ENCODE measurements at places on chromosomes 6 and 20. TPM values are rescaled to one million over a fixed set of nuclear protein-coding genes. Genes with fewer than 3 reads are reported as not detected.

DNA sequence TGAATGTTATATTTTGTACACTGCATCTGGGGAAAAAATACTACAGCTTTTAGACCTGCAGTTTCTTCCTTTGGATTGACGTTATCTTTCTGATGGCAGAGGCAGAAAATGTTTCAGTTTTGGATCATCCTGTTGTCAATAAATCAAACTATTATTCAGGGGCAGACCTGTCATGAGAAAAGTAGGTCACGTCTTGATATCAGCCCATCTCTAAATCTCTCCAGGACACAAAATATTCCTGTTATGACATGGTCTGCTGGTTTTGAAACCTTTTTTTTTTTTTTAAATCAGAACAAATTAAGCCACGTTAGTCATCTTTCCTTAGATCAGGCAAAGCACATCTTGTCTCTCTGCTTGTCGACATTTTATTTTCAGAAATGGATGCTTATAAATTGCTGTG, 24.0 kb downstream of the IL20RA start:
- H3K36me3 ChIP-seq = no peaks in the 10 kb centered on the region
- peaks cover 42% of the 10 kb centered on the region for H3K27me3 ChIP-seq
- H3K4me1 ChIP-seq = peaks cover under 1% of the 10 kb centered on the region
- DNase-seq = no peak
- no peak overlapping the region for H3K27ac ChIP-seq

GRCh38 chr6:25202504-25202903, 76.7 kb upstream of the CARMIL1 start:
- no peak overlapping the region for H3K27ac ChIP-seq
- H3K4me1 ChIP-seq = no peaks in the 10 kb centered on the region
- H3K36me3 ChIP-seq = no peaks in the 10 kb centered on the region
- DNase-seq = no peak

DNA sequence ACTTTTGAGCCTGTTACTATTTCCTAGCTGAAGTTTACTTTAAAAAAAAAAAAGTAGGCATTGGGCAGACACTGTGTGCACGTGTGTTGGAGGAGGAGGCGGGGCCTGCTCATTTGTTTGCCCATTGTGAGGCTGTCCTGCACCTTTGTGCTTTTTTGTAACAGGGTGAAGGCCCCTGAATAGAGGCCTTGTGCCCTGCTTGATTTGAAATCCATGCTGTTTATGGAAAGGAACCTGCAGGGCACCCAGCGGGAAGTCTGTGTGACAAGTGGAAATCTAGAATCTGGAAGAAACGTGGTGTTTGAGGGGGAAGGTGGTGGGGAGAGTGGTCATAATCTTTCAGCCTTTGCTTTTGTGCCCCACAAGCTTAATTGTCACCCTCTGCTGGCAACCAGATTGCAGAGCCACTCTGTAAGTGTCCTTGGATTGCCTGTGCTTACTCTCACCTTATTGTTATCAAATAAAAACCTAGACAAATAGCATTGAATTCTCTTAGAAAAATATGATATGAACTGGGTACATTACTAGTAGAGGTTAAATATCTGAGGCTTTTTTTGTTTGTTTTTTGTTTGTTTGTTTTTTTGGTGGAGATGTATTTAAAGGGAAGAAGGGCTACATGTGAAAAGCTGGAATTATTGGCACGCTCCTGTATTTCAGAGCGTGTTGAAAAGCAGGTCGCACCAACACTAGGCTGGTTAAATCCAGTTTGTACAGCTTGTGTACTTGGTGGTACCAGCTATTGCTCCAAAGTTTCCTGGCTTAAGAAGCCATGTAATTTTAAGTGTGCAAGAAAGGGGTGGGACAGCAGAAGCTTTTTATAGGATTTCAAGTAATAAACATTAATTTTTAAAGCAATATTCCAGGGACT, 156.3 kb downstream of the ARID1B start:
- peaks cover 60% of the 10 kb centered on the region for H3K4me1 ChIP-seq
- no peak for DNase-seq
- H3K36me3 ChIP-seq = peaks cover 12% of the 10 kb centered on the region
- no peak overlapping the region for H3K4me3 ChIP-seq
- no peak overlapping the region for H3K27ac ChIP-seq
- no peaks in the 10 kb centered on the region for H3K27me3 ChIP-seq

DNA sequence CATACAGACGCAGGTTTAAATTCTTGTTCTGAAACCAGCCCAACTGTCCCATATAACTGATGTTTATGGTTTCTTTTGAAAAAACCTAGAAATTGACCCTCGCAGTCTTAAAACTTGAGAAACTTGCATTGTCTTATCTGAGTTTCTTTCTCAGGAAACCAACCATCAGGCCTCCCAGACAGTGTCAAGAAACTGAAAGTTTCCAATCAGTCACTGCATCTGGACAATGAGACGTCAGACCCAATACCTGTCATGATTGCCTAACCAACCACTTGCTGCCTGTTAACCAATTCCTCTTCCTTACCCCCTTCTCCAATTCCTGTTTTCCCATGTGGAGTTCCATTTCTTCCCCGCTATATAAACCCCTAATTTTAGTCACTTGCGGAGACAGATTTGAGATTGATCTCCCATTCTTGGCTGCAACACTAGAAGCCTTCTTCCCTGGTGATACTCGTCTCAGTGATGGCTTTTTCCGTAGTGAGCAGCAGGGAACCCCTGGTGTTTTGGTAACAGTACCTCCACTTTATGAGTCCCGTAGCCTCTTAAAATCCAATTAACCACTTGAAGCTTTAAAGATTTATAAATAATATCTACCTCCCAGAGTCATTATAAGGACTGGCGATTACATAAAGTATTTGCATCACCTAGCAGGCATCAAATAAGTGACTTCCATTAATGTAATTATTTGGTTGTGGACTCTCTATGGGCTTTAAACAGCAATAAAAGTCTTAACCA, 49.3 kb downstream of the GPR63 start:
- H3K4me3 ChIP-seq = no peak overlapping the region
- no peaks in the 10 kb centered on the region for H3K4me1 ChIP-seq
- no peaks in the 10 kb centered on the region for H3K27me3 ChIP-seq

- peaks cover 3% of the 10 kb centered on the region for H3K27me3 ChIP-seq
- H3K4me1 ChIP-seq = peaks cover 13% of the 10 kb centered on the region
- no peak for DNase-seq
- no peak overlapping the region for H3K4me3 ChIP-seq
- no peak overlapping the region for H3K27ac ChIP-seq
Measured at GRCh38 chr20:54064939-54065338, 5.5 kb downstream of the BCAS1 start.

GRCh38 chr20:43536041-43536816, 22.6 kb upstream of the SGK2 start:
- H3K4me1 ChIP-seq = no peaks in the 10 kb centered on the region
- no peak overlapping the region for H3K27ac ChIP-seq
- DNase-seq = no peak
- H3K4me3 ChIP-seq = no peak overlapping the region

- no peaks in the 10 kb centered on the region for H3K27me3 ChIP-seq
- H3K36me3 ChIP-seq = peaks cover 13% of the 10 kb centered on the region
- H3K4me3 ChIP-seq = no peak overlapping the region
- no peak for DNase-seq
Measured at GRCh38 chr6:100554228-100554627, 89.5 kb upstream of the SIM1 start.

DNA sequence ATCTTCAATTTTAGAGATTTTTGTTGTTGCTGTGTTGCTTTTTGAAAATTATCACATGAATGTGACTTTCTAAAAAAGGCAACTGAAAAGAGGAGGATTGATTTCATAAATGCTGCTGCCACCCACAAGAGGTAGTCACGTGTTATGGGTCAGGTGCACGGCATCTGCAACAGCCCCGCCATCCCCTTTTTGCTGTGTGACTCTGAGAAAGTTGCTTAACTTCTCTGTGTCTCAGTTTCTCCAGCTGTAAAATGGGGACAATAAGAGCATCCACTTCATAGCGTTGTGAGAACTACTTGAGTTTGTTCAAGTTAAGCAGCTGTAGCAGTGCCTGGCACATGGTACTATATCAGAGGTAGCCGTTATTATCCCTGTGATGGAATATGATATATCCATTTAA, 10.7 kb downstream of the CCN5 start:
- no peak overlapping the region for H3K4me3 ChIP-seq
- H3K36me3 ChIP-seq = no peaks in the 10 kb centered on the region
- DNase-seq = no peak
- no peaks in the 10 kb centered on the region for H3K4me1 ChIP-seq
- no peaks in the 10 kb centered on the region for H3K27me3 ChIP-seq
- no peak overlapping the region for H3K27ac ChIP-seq

- H3K4me3 ChIP-seq = no peak overlapping the region
- no peak for DNase-seq
- H3K36me3 ChIP-seq = no peaks in the 10 kb centered on the region
Measured at GRCh38 chr6:20333721-20334269, 67.9 kb upstream of the E2F3 start.

DNA sequence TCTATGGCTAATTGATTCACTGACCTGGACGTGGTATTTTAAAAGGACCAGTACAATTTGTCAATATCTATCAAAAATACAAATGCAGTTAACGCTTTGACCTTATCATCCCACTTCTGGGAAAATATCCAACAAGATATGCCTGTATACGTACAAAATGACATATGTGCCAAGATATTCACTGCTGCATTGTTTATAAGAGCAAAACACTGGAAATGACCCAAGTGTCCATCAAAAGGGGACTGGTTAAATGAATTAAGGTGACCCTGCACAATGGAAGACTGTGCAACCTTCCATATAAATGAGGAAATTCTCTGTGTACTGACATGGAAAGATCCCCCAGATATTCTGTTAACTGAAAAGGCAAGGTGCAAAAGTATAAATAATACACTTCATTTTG, 13.9 kb downstream of the TRAM2 start:
- DNase-seq = no peak
- no peak overlapping the region for H3K27ac ChIP-seq
- no peaks in the 10 kb centered on the region for H3K27me3 ChIP-seq
- H3K4me3 ChIP-seq = no peak overlapping the region
- H3K36me3 ChIP-seq = no peaks in the 10 kb centered on the region
- H3K4me1 ChIP-seq = peaks cover 17% of the 10 kb centered on the region

GRCh38 chr6:69456086-69456485, 340.7 kb downstream of the LMBRD1 start:
- no peaks in the 10 kb centered on the region for H3K27me3 ChIP-seq
- DNase-seq = no peak
- H3K27ac ChIP-seq = no peak overlapping the region
- no peak overlapping the region for H3K4me3 ChIP-seq
- H3K4me1 ChIP-seq = no peaks in the 10 kb centered on the region

DNA sequence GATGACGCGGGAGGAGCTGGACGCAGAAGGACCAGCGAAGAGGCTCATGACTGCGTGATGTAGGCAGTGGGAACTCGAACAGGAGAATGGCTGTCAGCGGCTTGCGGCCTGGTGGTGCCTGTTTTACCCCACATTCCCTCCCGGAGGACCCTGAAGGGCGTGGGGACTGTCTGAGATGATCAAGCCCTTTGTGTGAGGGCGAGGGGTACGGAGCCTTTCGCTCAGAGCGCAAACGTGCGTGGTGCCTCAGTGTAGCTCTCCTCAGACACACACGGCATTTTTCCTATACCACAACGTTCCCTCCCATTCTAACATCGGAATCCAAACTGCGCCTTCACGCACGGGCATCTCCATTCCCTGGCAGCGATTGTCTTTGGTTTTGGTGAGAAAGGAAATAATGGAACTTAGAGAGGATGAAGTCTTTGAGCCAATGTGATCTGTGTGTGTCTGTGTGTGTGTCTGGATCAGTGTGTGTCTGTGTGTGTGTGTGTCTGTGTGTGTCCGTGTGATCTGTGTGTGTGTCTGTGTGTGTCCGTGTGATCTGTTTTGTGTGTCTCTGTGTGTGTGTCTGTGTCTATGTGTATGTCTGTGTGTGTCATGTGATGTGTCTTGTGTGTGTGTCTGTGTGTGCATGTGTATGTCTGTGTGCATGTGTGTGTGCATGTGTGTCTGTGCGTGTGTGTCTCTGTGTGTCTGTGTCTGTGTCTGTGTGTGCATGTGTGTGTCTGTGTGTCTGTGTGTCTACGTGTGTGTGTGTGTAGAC, 5.3 kb downstream of the PTK6 start:
- H3K36me3 ChIP-seq = no peaks in the 10 kb centered on the region
- peaks cover 22% of the 10 kb centered on the region for H3K4me1 ChIP-seq
- no peak for DNase-seq
- H3K4me3 ChIP-seq = no peak overlapping the region

DNA sequence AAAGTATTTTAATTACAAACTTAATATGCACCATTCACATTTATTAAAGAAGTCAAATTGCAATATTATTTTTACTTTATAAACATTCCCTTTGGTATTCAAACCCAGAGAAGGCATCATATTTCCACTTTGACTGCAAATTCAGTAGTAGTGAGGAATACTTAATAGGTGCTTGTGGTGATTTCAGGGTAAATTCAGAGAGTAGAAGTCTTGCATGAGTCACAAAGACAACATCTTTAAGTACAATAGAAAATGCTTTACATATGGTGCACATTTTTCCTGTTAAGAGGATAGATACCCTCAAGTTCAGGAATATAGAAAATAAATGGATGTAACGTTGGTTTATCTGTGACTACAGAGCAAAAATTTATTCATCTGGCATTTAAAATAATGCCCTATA, 390.2 kb downstream of the TENT5A start:
- no peak for DNase-seq
- H3K4me3 ChIP-seq = no peak overlapping the region
- H3K36me3 ChIP-seq = no peaks in the 10 kb centered on the region
- no peaks in the 10 kb centered on the region for H3K4me1 ChIP-seq
- H3K27me3 ChIP-seq = no peaks in the 10 kb centered on the region

- no peaks in the 10 kb centered on the region for H3K4me1 ChIP-seq
- H3K36me3 ChIP-seq = no peaks in the 10 kb centered on the region
- H3K4me3 ChIP-seq = no peak overlapping the region
- no peak for DNase-seq
Measured at GRCh38 chr20:47370850-47371782, 14.6 kb upstream of the ZMYND8 start.

The TMC2 gene
- not detected for total RNA-seq

The ROS1 gene
- not detected for total RNA-seq

The SDCBP2 gene
- total RNA-seq = 5.9 TPM

The SLC22A2 gene
- not detected for total RNA-seq

The TNFRSF6B gene
- total RNA-seq = not detected

The RAB32 gene
- 0.44 TPM for total RNA-seq

The GABRR2 gene
- total RNA-seq = 0.51 TPM

The PAX1 gene
- total RNA-seq = not detected

The CNR1 gene
- total RNA-seq = not detected

The LAMP5 gene
- not detected for total RNA-seq
